Renal cortex interstitium (tissue), 15 donors: ENCODE measurements at places on chromosomes 13 and 19.
A peak's percentile ranks its signal among the peaks of the same experiment; 100 is the strongest.

- DNase-seq = no peak
These were observed 451.7 kb downstream of the PCDH9 start for GRCh38 chr13:66778461-66778860.

DNA sequence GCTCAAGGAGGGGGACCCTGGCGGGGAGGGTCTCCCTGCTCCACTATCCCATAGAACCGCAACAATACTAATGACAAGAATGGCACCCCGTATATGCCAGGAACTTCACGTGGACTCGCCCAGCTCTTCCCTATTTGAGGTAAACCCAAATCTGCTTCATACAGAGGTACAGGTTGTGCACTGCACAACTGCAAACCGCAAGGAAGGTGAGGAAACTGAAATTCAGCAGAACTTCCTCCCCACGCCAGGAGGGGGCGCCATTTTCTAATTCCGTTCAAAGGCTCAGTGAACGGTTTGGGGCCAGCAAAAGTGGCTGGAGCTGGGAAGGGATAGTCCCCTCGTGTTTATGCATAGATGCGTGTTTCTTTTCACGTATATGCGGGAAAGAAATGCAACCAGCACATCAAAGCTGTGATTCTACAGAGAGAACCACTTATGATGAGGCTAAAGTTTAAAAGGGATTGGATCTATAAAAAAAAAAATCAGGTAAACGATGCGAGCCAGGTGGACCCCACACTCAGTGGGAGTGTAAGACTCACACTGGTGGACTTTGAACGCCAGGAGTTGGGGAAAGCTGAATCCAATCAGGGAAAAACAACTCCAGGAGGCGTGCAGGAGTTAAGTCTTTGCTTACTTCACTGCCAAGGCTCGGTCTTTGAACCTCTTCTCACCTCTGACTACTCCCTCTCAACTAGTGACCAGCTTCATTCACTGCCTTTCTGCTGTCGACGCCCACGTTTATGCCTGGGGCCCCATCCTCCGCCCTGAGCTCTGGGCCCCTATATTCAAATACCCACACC lies 20.3 kb downstream of the C19orf81 start:
- no peak for DNase-seq

DNA sequence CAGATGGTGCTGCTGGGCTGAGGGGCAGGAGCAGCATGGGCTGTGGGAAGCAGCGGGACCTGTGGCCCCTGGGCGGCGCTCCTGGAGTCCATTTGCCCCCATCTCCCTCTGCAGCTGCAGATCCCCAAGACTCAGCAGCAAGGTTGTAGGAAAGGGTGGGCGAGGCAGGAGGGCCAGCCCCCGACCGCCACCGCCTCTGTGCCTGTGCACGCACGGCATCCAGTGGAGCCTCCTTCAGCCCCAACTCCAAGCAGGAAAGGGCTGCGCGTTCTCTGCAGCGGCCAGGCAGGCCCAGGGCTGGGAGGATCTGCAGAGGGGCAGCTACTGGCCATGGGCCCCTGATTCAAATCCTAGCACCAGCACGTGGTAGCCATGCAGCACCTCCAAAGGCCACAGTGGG lies 20.8 kb downstream of the DPF1 start:
- DNase-seq = no peak

- DNase-seq = peak; percentile 56
These were observed 60.6 kb downstream of the NDFIP2 start for GRCh38 chr13:79541426-79542049.

- no peak for DNase-seq
These were observed 56.1 kb downstream of the MRPL57 start for GRCh38 chr13:21232599-21232998.

- no peak for DNase-seq
These were observed 9.2 kb upstream of the GSX1 start for GRCh38 chr13:27783111-27783510.

GRCh38 chr19:46349311-46349993 lies 2.6 kb downstream of the PPP5C start:
- no peak for DNase-seq

DNA sequence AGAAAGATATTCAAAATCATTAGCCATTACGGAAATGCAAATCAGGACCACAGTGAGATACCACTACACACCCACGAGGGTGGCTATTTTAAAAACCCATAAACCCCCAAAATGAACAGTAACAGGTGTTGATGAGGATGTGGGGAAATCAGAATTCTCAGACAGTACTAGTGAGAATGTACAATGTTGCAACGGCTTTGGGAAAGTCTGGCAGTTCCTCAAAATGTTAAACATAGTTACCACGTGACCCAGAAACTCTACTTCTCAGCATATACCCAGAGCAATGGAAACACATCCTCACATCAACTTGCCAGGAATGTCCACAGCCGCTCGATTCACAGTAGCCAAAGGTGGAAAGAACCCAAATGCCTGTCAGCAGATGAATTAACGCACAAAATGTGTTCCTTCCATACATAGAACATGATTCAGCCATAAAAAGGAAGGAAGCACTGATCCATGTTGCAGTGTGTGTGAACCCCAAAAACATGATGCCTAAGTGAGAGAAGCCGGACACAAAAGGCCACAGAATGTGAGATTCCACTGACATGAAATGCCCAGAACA lies 7.0 kb downstream of the PLVAP start:
- DNase-seq = no peak

DNA sequence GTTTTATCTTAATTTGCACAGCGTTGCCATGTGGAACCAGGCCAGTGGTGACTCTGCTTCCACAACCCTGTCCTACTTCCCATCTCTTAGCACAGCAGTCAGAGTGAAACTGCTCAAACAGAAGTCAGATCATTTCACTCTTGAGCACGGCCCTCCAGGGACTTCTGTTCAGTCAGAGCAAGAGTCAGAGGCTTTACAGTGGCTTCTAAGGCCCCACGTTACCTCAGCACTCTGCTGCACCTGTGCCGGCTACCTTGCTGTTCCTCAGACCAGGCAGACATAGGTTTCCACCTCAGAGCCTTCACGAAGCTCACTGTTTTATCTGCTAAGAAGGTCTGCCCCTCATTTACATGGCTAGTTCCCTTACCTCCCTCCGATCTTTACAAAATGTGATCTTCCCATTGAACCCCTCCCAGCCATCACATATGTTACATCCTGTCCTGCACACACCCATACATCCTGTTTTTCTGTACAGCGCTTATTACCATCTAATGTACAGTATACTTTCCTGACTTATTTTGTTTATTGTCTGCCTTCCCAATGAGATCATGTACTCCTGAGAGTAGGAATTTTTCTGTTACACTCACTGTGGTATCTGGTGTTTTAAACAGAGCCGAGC lies 41.6 kb downstream of the TM9SF2 start:
- no peak for DNase-seq

DNA sequence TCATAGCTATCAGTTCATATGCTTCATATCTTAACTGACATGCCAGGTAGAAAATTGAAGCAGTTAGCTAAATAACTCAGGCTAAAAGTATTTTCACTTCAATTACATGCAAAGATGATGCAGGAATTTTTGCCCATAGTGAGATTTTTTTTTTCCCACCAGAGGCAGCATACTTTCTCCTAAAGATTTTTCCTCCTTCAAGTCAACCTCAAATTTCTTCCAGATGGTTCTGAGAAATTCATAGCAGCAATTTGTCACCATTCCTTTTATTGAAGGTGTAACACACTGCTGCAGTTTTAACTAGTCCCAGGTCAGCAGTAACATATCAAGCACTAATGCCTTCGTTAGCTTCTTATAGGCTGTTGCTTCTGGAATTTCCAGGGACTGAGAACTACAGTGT lies 141.9 kb downstream of the SUCLA2 start:
- no peak for DNase-seq

DNA sequence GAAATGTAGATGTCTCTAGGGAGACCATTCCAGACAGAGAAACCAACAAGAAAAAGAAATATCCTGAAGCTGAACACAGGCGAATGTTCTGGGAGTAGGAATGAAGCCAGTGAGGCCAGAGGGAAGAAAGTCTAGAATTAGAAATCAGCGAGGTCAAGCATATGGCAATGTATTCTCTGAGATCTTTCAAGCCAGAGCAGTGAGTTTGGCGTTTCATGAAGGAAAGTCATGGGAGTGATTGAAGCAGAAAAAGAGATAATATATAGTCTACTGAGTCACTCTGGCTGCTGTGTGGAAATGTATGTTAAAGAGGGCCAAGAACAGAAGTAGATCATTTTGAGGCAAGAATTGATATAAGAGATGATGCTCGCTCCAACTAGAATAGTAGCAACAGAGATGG lies 576.0 kb downstream of the PCDH17 start:
- DNase-seq = no peak

GRCh38 chr13:42041684-42042035 lies 6.8 kb upstream of the DGKH start:
- no peak for DNase-seq

DNA sequence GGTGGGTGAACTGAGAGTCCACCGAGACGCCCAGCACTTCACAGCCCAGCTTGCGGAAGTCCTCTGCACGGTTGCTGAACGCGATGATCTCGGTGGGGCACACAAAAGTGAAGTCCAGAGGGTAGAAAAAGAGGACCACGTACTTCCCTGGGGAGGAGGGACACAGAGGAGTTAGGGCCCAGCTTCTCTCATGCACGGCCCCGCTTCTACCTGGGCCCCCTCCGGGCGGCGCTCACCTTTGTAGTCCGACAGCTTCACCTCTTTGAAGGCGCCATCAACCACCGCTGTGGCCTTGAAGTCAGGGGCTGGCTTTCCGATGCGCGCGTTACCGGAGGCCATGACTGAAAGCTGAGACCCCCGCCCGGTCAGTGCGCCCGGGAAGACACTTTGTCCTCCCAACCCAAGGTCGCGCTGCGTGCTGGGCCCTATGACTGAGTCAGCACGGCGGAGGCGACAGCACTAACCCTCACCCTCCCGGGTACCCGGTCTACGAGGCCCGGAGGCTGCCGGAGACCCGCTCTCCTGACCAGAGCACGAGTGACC lies 606 bp downstream of the PRDX2 start:
- DNase-seq = no peak

DNA sequence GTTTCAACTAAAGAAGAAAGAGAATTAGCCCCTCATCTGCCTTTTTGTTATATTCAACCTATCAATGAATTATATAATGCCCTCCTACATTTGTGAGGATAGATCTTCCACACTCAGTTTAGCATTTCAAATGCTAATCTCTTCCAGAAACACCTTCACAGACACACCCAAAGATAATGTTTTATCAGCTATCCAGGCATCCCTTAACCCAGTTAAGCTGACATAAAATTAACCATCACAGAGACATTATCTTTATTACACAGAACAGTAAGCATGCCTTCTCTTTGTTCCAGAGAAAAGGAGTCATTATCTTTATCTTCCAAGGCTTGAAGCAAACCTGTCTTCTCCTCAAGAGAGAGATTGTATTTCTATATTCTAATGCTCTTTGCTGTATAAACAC lies 53.1 kb downstream of the PCDH20 start:
- DNase-seq = no peak

GRCh38 chr13:110108348-110109139 lies 198.4 kb downstream of the COL4A1 start:
- peak; percentile 50 for DNase-seq

DNA sequence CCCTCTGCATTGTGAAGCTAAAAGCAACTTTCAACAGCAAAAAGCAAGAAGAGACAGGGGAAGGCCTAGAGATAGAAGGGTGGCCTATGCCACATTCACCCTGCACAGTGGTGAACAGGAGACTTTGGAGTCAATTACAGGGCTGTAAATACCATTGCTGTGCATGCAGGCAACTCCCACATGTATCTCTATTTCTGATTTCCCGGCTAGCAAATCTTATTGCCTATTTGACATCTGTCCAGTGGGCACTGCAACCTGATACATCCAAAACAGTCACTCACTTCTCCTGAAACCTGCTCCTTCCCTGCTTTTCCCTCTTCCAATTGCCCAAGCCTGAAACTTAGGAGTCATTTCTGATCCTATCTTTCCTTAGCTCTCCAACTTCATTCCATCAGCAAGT lies 13.4 kb downstream of the RUBCNL start:
- no peak for DNase-seq
